Hematopoietic multipotent progenitor cell treated with erythropoietin and hydrocortisone succinate and interleukin-3 and kit ligand, for 6 days (in vitro differentiated cells): ENCODE measurements at places on chromosomes 2 and 18.

- DNase-seq, result peak; percentile 20
Measured at GRCh38 chr18:43279015-43279744, 1.9 kb upstream of the SYT4 start.

DNA sequence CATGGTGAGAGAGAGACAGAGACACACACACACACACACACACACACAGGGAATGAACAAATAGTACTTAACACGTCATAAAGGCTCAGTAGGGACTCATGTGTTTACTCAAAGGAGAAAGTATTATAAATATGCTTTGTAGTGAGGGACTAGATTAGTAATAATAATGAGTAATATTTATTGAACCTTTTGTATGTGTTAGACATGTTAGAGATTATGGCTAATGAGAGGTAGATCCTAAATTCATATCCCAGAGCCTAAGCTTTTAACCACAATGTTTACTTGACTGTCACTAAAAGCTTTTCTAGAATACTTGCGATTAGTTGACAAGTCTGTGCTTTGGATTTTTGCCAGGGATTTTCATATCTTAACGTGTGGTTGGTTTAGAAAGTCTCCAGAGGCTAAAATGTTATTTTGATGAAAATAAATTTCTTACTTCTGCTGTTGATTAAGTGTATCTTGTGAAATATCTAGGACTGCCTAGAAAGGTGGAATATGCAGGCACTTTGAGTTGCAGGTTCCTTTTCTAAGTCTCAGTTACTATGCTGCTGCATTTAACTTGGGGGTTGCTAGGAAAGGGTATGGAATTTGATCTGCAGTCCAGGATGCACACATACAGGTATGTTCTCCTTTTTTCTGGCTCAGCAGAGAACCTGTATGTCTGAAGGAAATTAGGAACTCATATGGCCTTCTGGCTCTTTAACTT lies 64.5 kb downstream of the UBR3 start:
- peak; percentile 82 for DNase-seq

- DNase-seq, result peak; percentile 78
Measured at GRCh38 chr2:57516698-57517340, 529.8 kb upstream of the VRK2 start.

DNA sequence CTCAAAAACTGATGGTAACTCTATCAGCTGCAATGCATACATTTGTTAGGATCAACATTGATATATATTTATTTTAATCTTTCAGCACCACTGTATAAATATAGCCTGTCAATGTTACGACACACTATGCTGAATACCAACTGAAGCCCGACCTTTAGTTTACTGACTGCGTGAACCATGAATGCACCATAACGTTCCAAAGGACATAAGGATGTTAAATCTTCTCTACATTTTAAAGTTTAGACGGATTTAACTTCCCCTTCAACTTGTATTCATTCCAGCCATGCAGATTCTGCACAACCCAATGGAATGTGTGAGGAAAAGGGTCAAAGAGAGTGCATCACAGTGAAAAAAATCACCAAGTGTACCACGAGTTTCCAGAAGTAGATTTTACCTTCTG lies 489.5 kb downstream of the IRS1 start:
- no peak for DNase-seq

- DNase-seq, result no peak
Measured at GRCh38 chr18:79242246-79242645, 153.5 kb upstream of the NFATC1 start.

- DNase-seq, result no peak
Measured at GRCh38 chr2:64792300-64792699, 138.6 kb upstream of the SERTAD2 start.

DNA sequence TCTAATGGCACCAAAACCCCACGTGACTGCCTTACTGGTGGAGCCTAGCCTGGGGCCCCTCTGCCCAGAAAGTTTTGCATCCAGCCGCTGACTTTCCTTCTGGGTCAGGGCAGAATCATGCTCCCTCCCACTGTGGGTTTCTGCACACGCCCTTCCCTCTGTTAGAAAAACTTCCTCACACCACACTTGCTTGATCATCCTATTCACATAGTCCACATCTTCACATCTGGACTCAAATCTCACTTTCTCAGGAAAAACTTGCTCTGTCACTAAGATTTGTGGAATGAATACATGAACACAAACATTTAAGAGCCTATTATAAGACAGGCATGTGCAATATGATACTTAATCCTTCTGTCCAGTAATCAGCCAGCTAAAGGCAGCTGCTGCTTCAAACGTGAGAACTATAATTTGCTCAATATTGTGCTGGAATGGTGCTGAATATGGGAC lies 274.7 kb downstream of the RND3 start:
- DNase-seq, result no peak

GRCh38 chr2:6640621-6641015 lies 225.1 kb downstream of the CMPK2 start:
- DNase-seq, result no peak

DNA sequence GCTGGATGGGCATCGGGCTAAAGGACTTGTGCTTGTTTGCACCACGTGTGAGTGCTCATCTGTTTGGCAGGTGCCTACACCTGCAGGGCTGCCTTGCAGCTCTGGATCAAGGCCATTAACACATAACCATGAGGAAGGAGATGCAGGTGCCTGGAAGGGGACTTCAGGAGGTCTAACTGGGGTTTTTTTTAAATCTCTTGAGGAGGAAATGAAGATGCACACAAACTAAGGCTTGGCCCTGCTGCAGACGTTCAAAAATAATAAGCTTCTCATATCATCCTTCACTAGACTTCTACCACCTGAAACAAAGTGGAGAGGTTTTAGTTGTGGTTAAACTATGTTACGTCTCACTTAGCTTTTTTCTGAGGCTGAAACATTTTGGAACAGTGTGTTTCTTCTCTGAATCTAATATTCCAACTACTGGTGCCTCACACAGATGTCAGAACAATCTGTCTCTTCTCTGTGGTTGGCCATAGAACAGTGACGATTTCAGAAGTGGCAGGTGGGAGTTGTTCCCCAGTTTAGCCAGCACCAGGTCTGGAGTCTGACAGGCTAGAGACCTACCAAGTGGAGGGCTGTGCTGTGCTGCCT lies 36.5 kb downstream of the BCL2L11 start:
- DNase-seq, result no peak

DNA sequence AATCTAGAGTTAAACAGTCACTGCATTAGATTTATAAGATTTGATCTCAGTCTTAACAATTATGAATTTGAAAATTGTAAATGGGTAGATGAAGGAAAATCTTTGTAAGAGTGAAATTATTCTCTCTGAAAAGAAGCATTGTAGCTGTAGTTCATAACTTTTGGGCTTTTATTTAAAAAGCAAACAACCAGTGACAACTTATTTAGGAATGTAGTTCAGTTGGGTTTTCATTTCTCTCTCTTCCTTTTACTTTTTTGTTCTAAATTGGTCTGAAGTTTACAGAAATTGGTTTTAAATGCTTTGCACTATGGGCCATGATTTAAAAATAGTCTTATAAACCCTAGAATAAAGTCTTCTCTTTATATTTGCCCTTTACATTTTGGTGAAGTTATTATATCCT lies 296.6 kb downstream of the GULP1 start:
- DNase-seq, result no peak

- DNase-seq, result no peak
Measured at GRCh38 chr2:100592226-100592625, 29.4 kb downstream of the PDCL3 start.

- DNase-seq, result no peak
Measured at GRCh38 chr2:72118386-72118785, 29.3 kb downstream of the CYP26B1 start.

DNA sequence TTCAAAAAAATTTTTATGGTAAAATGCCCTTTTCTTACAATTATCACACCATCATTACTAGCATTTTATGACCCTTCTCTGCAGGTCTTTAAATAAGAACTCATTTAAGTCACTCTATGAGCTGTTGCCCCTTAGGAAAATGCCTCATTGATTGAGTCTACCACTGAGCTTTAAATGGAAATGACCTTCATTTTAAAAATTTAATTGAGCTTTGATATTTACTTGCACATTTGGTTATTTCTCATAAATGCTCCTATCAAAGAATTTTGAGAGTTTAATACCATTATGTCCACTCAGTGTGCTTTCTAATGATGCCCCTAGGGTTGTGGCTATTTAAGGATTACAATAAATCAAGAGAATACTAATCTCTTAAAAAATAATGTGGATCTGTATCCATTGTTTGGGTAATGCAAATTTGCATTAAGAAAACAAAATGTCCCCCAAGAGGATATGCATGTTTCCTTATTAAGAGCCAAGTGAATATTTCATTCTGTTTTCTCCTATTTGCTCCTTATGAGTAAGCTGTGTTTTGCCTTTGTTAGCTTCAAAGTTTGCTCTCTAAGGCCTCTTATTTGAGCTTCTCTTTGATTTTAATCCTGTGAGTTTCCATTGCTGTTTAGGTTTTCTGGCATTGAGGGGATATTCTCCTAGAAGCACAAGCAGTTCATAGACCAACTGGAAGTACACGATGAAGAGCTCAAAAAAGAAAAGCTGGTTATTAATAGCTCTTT lies 69.8 kb downstream of the CERS6 start:
- DNase-seq, result no peak

DNA sequence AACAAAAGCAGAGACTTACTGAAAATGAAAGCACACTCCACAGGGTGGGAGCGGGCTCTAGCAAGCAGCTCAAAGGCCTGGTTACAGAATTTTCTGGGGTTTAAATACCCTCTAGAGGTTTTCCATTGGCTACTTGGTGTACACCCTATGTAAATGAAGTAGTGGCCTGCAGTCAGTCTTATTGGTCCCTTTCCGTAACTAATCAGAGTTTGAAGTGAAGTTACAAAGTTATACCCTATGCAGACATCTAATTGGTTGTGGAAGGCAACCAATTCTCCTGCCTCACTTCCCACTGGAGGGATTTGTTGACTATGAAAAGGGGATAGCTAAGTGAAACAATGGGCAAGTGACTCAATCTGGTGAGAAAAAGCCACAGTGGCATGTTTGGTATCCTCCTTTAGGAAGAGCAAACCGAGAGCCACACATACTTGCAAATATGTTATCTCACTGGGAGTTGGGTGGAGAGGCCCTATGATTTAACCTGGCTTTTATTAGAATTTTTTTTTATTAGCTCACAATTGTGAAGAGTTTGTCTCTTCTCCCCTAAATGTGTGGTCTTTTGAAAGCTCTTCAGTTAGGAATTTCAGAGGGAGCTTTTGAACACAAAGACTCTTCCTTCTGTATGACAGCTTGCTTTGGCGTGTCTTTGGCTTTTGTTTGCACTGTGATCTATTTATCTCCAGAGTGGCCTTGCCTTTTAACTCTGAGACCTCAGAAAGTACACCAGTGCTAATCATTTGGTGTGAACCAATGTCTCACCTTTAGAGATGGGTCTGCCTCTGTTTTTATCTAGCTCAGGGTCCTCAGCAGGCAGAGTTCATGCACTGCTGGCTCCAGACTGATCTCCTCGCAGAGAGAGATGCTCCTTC lies 69.6 kb downstream of the MAP4K4 start:
- no peak for DNase-seq
